Daoy (cell line): ENCODE measurements at places on chromosomes 16 and 17. TPM values are rescaled to one million over a fixed set of nuclear protein-coding genes. Genes with fewer than 3 reads are reported as not detected.

MT3 gene
- not detected in 2 replicates for total RNA-seq

DNA sequence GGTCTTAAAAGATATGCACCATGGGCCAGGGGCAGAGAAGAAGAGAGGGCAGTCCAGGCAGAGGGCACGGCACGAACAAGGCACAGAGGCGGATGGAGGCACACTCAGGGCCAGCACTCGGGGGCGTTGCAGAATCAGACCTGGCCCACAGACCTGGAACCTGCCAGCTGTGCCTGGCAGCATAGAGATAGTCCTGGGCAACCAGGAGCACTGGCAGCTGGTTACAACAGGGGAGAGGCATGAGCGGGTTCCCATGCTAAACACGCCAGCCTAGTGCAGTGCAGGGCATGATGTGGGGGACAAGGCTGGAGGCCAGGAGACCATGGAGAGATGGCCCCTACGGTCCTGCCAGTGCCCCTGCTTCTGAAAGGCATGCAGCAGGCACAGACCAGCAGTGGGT is 56.9 kb upstream of the RBFOX3 start:
- DNase-seq: no peak

GRCh38 chr17:45425125-45425983 is 7.3 kb downstream of the ARHGAP27 start:
- peak; percentile 87 for DNase-seq

DNA sequence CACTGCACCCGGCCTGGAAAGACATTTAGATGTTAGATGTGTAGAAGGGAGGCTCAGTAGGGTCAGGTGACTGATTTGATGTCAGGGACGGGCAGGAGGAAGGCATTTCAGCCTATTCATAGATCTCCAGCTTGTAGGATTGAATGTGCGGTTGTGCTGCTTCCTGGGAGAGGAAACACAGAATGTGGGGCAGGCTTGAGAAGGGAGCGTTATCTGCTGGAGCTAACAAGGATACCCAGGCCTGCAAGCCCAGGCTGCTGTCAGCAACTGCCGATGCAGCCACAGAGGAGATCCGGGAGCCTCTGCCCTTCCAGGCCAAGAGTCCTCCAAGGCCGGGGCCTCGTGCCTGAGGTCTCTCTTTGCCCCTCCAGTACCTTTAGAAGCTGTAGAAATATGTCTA is 205.6 kb downstream of the SPECC1 start:
- DNase-seq: no peak

DNA sequence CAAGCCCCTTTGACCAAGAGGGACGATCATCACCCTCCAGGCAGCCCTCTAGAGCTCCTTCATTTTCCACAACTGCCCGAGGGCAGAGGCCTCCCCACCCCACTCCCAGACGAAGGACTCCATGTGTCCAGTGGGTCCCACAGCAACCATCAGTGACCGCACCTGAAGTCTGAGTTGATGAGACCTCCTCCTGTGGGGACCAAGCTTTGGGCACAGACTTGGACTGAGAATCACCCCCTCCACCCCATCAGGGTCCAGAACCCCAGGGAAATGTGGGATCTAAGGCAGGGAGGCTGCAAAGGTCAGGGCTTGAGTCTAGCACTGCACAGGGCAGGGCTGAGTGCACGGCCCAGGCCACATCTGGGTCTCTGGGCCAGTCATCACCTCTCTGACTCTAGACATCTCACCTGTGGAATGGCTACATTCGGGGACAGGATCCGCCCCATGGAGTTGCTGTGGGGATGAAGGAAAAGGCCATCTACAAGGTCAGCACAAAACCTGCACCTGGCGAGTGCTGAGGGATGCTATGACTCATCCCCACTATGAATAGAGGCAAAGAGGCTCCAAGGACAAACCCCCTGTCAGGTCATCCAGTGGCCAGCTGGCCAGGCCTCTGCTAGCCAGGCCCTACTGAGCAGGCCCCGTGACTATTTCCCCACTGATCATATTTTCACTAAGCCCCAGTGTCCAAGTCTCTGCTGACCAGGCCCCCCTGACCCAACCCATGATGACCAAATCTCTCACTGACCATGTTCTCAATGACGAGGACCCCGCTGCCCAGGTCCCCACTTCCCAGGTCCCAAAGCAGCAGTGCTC is 38.4 kb downstream of the TNFRSF13B start:
- DNase-seq: no peak

- DNase-seq: no peak
These were observed 72.4 kb downstream of the TTC19 start for GRCh38 chr17:16072031-16072430.

GRCh38 chr17:73340093-73340596 is 28.3 kb upstream of the CDC42EP4 start:
- peak; percentile 97 for DNase-seq

GRCh38 chr16:23071196-23072083 is 77.8 kb downstream of the USP31 start:
- no peak for DNase-seq

- no peak for DNase-seq
These were observed 35.3 kb downstream of the CUEDC1 start for GRCh38 chr17:57919918-57920317.

DNA sequence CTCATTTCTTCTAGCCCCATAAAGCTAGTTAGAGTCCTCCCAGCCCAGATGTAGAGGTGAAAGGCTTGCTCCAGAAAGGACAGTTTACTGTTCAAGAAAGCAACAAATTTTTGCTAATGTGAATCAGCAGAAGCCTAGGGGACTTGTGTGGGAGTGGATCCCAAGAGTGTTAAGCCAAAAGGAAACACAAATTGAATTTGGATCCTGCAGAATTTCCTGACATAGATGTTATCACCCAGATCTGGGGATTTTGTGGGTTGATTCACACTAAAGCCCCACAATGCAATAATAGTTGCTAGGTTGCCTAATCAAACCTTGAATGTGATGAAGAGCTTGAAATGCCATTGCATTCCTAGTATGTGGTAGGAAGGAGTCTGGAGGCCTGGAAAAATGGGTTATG is 135.2 kb upstream of the HS3ST3A1 start:
- DNase-seq: no peak

GRCh38 chr17:38918916-38919315 is 6.5 kb upstream of the LASP1NB start:
- DNase-seq: no peak
